ENCODE measurements at places on chromosomes 7 and 10.

DNA sequence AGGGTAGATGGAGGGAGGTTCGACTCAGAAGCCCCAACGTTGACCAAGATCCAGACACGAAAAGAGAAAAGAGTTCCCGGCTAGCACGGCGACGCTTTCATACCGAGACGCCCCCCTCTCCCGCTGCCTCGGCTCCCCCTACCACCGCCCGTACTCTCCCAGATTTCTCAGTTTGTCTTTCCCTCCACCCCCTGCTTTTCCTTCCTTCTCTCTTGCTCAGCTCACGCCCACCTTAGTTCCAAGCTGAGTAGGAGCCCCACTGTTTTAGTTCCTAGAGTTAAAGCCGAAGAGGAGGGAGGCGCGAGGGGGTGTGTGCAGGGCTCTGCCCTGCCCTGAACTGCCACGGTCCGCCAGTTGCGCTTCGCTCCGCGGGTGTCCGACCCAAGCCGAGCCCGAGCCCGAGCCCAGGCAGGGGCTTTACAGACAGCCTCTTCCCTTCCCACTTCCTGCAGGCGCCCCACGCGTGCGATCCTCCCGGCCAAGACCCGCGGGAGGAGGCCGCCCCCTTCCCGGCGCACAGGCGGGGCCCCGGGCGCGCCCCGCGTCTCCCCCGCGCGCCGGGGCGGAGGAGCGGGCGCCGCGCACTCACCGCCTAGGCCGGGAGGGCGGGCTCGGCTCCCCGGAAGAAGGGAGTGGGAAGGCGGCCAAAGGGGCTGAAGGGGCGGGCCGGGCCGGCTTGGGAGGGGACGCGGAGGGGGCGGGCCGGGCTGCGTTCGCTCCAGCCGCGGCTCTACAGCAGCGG is at the start of gene EPHB6:
TSS of gene EPHB6 (plus strand) at position 705 of the 742 bp plus-strand sequence. CDS start 8,152 bp downstream, outside the sequence.
- DNase-seq, result peak; percentile 60

DNA sequence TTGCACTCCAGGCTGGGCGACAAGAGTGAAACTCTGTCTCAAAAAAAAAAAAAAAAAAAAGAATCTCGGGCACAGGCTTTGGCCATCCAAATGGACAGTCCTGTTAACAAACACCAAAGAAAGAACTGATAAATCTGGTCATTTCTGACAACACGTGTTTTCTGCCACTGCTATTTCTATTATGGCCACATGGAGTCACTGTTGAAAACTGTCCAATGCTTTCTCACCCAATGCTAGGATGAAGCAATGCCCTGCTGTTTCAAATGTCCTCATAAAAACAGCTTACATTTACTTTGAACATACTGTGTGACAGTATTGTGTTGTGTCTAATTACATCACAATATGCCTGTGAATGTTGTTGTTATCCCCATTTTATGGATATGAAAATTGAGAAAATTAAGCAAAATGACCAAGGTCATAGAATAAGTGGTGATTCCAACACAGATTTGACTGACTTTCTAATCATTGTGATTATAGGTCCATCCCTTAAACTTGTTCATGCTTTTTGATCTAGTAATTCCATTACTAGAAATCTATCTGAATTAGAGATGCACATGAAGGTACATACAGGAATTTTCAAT is 19.9 kb upstream of the MAP3K8 start:
- DNase-seq, result no peak

DNA sequence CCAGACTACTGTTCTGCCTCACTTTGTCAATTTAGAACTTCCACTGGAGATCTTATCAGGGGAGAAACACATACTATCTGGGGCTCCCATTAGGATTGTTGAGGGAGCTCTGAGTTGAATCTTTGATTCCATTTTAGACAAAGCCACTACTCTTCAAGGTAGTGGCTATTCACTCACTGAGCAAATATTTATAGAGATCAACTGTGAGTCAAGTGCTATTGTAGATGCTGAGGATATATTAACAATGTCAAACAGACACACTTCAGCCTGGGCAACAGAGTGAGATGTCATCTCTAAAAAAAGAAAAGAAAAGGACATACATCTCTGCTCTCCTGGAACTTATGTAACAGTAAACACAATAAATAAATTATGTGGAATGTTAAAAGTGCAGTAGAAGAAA is 315.3 kb downstream of the PTEN start:
- no peak for DNase-seq

DNA sequence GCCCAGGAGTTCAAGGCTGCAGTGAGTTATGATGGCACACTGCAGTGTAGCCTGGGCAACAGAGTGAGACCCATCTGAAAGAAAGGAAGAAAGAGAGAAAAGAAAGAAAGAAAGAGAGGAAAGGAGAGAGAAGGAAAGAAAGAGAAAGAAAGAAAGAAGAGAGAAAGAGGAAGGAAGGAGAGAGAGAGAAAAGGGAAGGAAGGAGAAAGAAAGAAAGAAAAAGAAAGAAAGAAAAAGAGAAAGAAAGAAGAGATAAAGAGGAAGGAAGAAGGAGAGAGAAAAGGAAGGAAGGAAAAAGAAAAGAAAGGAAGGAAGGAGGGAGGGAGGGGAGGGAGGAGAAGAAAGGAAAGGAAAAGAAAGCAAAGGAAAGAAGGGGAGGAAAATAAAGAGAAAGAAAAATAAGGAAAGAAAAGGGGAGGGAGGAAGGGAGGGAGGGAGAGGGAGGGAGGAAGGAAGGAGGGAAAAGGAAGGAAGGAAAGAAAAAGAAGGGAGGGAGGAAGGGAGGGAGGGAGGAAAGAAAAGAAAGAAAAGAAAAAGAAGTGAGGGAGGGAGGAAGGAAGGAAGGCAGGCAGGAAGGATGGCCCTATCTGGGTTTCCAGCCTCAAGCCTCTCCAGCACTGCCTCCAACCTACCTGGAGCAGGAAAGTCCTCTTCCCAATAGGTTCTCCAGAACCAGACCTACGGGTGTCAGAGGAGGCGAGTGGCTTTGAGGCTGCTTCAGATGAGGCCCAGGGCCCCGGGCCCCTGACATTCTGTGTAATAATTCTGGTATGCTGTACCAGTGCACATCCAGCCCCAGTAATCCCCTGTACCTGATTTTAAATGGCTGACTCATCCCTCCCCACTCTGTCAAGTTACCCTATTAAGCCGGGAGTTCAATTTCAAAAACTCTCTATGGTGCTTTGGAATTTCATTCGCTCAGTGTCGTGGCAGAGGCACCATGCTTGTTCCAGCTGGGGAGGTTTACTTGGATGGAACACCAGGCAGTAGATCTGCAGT is 6.8 kb upstream of the PARD3 start:
- DNase-seq, result no peak

DNA sequence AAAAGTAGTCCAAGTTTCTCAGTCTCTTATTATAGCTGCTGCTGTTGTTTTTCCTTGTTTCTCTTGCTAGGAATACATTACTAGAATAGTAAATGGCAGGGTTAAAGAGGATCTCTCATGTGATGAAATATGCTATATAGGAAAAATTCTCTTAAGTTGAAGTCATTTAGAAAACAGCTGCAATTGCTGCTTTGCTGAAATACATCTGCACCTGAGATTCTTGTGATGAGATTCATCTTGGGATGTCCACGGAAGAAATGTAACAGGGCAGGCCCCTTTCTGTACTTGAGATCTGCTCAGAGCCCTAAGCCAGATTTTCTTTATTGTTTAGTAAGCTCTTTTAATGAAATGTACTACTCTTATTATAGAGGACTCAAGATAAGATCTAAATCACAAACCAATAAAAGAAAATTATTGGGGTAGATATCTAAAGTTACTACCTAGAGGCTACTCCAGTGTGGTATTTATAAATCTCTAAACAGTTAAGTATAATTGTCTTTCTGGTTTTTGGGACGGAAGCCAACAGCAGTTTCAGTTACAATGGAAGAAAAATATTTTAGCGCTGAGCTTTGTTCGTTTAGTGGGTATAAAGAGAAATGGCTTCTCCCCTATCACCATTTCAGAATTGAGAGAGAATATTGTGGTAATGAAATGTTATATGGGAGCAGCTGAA is 701.5 kb downstream of the KCNMA1 start:
- no peak for DNase-seq

DNA sequence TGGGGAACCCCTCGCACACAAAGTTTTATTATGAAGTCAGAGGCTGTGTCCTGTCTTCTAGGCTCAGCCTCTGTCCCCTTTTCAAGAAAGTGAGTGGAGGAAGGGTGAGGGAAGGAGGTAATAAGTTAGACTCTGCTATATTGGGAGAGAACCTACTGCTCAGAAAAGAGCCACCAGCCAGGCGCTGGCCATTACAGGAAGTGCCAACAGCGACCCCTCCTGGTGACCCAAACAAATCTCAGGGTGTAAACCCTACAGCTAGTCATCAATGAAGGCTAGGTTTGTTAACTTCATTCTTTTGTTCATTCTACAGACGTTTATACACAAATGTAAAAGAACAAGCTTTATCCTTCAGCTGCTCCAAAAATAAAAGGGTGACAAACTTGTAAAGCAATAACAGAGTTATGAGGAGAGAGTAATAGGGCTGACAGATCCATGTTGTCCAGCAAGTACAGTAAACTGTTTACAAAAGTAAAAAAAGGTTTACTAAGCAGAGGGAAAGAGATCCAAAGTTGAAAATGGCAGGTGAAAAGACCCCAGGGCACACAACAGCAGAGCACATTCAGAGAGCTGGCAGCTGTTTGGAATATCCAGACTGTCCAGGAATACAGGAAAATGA is 82.7 kb downstream of the FAM204A start:
- DNase-seq, result peak; percentile 7

GRCh38 chr10:92265687-92266258 is 25.1 kb downstream of the CPEB3 start:
- DNase-seq, result no peak

DNA sequence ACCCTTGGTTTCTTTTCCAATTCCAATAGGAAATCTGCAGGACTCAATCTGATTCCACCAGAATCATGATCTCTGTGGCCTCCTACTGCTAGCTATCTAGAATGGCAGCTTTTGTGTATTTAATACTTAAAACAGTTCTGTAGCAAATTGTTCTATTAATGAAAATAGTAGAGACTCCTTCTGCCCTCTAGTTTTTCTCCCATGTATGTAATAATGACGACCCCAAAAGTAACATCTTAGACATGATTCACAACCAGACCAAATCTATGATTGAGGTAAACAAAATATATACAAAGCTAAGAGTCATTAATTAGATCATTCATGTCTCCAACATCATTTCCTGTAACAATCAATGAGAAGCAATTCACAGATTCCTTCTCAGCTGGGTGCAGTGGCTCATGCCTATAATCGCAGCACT is 259.1 kb upstream of the MKLN1 start:
- no peak for DNase-seq

- DNase-seq, result no peak
These were observed 886.4 kb upstream of the LRRN3 start for GRCh38 chr7:110204527-110204926.

GRCh38 chr7:8063706-8064297 is 95.2 kb downstream of the GLCCI1 start:
- no peak for DNase-seq
